ENCODE measurements at places on chromosomes 4 and X. TPM values are rescaled to one million over a fixed set of nuclear protein-coding genes. Genes with fewer than 3 reads are reported as not detected.

Gene AGTR2
- total RNA-seq: not detected

Gene TNMD
- total RNA-seq: not detected

Gene SYN1
- 0.33 TPM for total RNA-seq

Gene STAP1
- not detected for total RNA-seq

Gene SULT1B1
- not detected for total RNA-seq

Gene ARHGAP24
- 3.4 TPM for total RNA-seq

Gene NDUFC1
- 81.5 TPM for total RNA-seq

Gene GASK1B
- total RNA-seq: 0.47 TPM

Gene HOPX
- total RNA-seq: not detected

Gene ALB
- not detected for total RNA-seq

Gene TEC
- 1.2 TPM for total RNA-seq

Gene KCND1
- total RNA-seq: 1.1 TPM
